ENCODE measurements at places on chromosomes 2 and 18.

DNA sequence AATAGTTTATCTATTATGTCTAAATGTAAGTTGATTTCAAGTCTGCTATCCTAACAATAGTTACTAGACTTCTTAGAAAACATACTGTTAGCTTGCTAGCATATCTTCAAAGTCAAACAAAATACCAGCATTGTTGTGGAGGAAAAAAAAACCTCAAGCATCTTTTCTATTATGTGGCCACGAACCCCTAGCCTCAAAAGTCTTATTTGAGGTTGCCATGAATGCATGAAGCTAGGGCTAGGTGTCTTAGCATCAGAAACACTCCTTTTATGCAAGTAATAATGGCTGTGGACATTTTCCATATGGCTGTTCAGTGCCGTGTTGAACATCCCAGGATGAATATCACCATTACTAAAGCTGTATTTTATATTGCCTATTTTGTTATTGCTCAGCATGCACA is 86.6 kb upstream of the OTX1 start:
- DNase-seq = no peak

- DNase-seq = no peak
Observed at GRCh38 chr2:189954989-189955388, 107.5 kb downstream of the MSTN start.

DNA sequence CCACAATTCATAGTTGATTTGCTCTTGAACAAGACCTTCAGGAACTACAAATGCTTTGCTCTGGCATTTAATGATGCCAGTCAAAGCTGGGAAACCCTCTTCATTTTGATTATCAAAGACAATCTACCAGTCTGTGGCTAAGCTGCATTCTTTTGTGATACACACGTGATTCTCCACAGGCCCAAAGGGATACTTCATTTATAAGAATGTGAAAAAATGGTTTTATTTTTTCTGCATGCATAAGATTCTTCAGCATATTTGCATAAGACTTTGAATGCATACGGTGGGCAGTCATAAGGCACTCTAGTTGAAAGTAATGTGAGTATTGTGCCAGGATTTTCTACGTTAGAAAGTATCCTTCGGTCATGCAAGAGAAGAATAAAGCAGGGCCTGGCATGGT is 33.0 kb upstream of the ARL5A start:
- no peak for DNase-seq

DNA sequence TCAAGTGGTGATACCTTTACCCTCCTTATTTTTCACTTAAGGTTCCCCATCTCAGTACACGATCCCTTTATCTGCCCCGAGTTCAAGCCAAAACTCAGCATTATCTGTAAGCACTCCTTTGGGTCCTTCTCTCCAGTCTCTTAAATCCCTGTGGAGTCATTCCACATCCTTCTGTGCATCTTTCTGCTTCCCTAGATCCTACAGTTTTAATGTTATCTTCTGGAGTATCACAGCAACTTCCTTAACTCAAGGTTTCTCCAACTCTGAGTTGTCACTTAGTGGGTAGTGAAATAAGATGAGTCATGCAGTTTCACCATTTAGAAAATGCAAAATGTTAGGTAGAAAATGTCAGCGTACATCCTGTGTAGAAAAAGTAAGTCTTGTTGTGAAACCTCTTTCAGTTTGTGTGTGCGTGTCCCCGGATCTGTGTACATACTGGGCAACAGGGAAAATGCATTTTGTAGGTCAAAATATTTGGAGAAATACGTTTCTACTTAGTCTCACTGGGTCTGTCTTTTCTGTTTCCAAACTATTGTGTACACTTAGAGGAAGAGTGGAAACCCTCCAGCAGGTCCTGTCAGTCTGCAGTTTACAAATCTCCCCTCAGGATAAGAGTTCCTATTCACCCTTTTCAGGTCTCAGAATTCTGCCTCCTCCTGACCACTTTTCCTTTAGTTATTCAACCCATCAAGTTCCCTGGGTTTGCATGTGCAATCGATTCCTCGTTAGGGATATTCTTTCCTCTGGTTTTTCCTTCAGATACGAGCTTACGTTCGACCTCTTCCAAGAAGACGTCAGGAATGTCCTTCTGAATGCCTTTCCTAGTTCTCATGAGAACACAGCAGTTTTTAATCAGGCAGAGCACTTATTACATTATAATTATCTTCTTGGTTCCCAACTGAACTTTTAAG is 154.8 kb downstream of the TGIF1 start:
- no peak for DNase-seq

DNA sequence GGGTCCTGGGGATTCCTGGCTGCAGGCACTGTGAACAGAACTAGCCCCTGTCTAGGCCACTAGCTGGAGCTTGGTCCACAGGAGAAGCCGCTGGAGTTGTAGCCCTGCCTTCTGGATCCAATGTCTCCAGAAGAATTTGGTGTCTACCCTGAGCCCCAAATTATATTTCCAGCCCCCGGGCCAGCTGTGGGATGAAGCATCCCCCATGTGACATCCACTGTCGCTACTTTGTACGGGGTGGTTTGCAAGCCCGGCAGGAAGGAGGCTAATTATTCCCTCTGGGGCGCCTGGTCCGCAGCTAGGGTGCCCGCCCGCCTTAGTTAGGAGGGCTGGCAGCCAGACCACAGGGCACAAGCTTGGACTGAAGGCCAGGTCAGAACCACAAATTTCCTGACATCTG is 106.5 kb downstream of the SMAD7 start:
- no peak for DNase-seq

DNA sequence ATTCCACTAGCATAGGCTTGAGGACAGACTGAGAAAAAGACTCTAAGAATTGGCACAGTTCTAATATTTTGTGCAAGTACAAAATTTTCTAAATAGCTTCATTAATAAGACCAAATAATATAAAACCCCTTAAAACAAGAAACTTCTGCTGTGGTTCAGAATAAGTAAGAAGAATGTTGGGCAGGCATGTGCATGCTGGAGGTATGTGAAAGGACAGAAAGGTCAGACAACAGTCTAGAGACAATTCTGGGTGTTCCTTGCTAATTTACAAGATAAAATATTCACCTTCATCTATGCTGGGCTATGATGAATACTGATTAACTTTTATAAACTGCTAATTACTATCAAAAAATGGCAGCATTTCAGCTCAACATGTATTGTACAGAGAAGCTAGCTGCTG is 14.9 kb downstream of the CEBPZOS start:
- no peak for DNase-seq

DNA sequence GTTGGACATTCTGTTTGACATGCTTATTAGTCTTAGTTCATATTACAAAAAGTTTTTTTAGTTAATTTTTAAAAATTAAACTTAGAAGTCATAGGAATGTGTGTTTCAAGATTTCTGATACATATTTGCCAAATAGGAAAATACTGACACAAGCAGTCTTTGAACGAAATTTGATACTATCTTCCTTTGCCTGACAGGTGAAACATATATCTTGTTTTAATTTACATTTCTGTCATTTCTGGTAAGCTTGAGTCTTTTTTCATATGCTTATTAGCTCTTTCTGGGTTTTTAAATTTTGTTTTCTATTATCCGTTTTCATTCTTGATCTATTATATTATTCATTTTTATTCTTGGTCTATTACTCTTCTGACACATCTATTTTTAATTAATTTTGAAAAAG is 24.5 kb downstream of the ITGAV start:
- no peak for DNase-seq

DNA sequence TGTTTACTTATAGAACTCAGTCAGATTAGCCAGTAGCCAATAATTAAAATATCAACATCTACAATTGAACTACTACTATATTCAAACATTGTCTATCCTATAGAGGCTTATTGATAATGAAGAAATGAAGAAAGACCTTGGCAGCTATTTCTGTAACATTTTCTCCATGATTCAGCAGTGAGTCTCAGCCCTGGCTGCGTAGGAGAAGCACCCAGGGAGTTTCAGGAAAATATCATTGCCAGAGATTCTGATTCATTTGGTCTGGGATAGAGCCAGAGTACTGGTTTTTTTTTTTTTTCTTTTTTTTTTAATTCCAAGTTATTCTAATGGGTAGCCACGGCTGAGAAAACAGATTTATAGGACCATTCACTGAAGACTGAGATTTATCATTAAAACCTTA is 404.8 kb downstream of the TXNL1 start:
- no peak for DNase-seq

GRCh38 chr2:65420712-65421431 is 11.5 kb downstream of the SPRED2 start:
- DNase-seq = no peak

DNA sequence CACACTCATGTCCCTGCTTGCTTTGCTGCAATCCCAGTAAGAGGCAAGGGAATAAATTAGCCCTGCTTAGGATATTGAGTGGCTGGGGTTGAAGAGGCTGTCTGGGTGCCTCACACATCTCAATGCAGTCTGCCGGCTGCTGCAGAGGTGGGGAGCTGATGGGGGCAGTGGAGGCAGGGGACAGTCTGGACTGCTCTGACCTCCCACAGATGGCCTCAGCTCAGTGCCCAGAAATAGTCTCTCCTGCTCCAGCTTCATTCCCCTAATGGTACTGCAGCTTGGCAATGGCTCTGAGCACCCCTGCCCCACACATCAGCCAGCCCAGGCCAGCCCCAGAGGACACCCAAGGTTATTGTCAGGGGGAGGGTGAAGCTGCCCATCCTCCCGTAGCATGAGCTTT is 21.5 kb upstream of the TNS1 start:
- DNase-seq = no peak

DNA sequence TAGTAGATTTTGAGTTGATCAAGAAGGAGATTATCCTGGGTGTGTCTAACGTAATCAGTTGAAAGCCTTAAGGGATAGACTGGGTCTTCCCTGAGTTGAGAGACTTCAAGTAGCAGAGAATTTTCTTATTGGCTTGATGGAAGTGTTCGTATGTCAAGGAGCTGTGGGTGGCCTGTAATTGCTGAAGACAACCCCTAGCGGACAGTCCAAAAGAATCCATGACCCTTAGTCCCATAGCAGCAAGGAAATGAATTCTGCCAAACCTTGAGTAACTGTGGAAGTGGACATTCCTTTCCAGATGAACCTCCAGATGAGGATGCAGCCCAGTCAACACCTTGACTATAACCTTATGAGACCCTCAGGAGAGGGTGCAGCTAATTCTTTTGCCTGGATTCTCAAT is 786.3 kb downstream of the SOCS6 start:
- no peak for DNase-seq

- DNase-seq = no peak
Observed at GRCh38 chr18:70553936-70554260, 265.1 kb downstream of the SOCS6 start.

DNA sequence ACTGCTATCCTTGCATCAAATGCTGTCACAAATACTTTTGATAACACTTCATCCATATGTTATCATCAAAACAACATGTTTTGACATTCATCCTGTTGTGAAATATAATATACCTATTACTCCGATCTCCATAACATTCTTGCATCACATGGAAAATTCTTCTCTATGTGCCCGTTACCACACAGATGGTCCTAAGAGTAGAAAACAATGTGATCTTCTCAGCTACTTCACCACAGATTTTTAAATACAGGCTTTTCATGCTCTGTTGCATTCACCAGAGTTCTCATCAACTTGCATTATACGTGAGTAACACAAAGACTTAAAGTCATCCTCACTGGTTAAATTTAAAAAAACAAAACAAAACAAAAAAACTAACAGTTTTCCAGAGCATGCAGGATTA is 1603.3 kb upstream of the ZEB2 start:
- DNase-seq = no peak

GRCh38 chr2:167534443-167534842 is 646.2 kb downstream of the XIRP2 start:
- DNase-seq = no peak

DNA sequence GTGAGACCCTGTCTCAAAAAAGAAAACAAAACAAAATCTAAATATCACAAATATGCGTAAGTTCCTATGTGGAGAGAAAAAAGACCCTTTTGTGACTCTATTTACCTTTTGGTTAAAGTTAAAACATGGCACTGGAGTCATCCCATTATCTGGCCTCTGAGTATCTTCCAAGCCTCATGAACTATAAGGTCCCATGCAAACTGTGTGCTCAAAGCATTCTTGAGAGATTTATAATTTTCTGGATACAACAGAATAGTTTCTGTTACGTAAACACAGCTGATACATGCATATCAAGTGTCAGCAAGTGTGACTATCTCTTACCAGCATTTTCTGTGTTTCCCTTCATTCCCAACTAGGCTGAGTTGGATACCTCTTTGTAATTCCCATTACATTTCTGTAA is 8.8 kb upstream of the NOSTRIN start:
- no peak for DNase-seq

DNA sequence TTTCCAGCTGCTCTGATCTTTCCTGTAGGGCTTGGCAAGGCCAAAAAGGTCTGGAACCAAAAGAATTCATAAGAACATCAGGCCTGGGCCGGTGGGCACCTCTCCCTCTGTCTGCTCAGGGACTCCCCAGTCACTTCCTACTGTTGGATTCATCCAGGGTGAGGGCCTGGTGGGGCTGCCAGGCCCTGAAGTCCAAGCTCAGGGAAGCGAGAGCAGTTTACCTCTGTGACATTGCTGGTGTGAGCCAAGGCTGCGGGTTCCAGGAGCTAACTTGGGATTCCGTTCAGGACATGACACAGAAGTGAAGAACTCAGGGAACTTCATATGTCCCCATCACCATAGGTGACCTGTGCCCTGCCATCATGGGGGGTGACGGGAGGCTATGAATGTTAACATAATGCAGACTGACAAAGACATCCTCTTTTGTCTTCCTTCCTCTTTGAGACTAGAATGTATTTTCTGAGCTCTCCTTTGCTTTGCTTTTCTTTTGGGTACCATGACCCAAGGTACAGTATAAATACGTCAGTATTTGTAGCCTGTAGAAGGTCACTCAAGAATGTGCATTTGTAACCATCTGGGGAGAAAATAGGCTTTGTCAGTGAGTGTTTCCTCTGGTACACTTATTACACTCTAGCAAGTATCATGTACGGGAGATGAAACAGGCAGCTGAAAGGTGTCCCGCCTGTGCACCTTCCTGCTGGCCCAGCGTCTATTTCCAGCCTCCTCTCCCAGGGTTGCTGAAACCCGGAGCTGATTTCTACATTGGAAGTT is 130.5 kb upstream of the SLC1A4 start:
- no peak for DNase-seq

- DNase-seq = no peak
Observed at GRCh38 chr2:33207151-33207740, 260.5 kb downstream of the LTBP1 start.

DNA sequence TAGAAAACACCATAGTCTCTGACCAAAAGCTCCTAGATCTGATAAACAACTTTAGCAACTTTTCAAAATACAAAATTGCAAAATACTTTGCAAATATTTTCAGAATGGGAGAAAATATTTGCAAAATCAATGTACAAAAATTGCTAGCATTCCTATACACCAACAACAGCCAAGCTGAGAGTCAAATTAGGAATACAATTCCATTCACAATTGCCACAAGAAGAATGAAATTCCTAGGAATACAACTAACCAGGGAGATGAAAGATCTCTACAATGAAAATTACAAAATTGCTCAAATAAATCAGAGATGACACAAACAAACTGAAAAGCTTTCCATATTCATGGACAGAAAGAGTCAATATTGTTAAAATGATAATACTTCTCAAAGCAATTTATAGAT is 327.0 kb upstream of the ZC3H15 start:
- no peak for DNase-seq

- DNase-seq = no peak
Observed at GRCh38 chr18:70332694-70333093, 43.8 kb downstream of the SOCS6 start.

Data from effector CD4-positive, alpha-beta T cell (primary cell).